ENCODE measurements at places on chromosomes 3 and 15.
A peak's percentile ranks its signal among the peaks of the same experiment; 100 is the strongest.

GRCh38 chr3:185927501-185928200 is 10.2 kb downstream of the TRA2B start:
- no peak for DNase-seq

DNA sequence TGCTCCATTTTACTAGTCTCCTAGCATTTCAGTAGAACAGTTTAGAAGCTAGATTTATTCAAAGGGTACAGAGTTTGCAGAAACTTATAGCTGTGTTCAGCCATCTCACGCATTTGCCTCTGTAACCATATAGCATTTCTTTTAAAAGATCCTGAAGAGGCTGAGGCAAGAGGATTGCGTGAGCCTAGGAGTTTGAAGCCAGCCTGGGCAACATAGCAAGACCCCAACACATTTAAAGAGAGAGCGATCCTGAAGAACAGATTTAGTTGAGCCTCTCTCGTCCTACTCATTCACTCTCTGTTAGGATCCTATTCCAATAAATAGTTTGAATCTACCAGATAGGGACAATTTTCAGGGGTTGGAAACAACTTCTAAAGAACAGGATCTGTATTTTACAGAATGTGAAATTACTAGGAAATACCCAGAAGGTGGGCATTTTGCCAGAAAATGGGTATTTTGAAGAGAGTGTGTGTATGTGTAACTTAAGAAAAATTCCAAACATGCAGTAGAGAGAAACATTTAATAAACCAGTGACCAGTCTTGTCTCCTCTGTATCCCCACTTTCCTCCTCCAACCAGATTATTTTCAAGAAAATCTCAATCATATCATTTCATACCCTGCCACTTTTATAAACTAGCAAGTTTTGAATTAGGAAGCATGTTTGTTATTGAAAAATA is 4.5 kb downstream of the EIF3J start:
- no peak for DNase-seq

- no peak for DNase-seq
Observed at GRCh38 chr15:93870583-93870982, 360.8 kb upstream of the MCTP2 start.

- no peak for DNase-seq
Observed at GRCh38 chr3:186219211-186219638, 110.3 kb upstream of the ETV5 start.

GRCh38 chr3:69353088-69353478 is 32.8 kb downstream of the FRMD4B start:
- DNase-seq: no peak

GRCh38 chr3:16413321-16413720 is 100.2 kb downstream of the RFTN1 start:
- no peak for DNase-seq

DNA sequence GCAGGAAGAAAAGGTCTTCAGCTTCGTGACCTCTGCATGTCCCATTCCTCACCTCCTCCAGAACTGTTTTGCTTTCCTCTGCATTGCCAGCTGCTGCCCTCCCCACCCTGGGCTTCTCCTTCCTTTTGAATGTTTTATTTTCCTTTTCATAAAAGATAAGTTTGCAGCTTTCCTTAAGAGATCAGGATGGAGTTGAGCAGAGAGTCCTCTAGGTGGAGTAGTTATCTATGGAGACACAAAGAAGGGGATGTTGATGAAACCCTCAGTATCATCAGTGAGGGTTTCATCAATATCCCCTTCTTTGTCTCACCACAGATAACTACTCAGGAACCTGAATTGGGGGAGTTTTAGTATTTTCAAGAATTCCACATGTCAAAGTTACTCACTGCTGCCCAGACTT is 19.0 kb upstream of the SLC25A36 start:
- DNase-seq: no peak

GRCh38 chr3:106720510-106720909 is 656.7 kb upstream of the CCDC54 start:
- no peak for DNase-seq

- no peak for DNase-seq
Observed at GRCh38 chr3:58073301-58074108, 65.3 kb downstream of the FLNB start.

- no peak for DNase-seq
Observed at GRCh38 chr15:100928632-100929280, 9.6 kb downstream of the LRRK1 start.

- no peak for DNase-seq
Observed at GRCh38 chr15:43749690-43750345, 3.6 kb downstream of the PDIA3 start.

DNA sequence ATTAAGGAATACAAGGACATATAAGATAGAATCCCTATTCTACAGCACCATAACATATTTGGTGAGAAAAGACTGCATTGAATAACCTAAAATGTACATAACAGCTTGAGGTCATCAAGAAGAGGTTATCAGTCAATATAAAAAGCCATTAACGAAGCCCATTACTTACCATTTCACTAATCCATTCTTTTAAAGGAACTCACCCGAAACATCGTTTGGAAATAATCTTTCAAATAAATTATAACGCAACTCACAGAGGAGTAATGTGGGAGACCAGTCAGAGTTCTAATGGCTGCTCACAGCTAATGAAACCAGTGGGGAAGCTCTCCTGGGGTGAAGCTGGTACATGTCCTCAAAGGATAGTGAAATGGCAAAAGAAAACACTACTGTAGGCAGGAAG is 188.4 kb downstream of the TBC1D5 start:
- DNase-seq: no peak

DNA sequence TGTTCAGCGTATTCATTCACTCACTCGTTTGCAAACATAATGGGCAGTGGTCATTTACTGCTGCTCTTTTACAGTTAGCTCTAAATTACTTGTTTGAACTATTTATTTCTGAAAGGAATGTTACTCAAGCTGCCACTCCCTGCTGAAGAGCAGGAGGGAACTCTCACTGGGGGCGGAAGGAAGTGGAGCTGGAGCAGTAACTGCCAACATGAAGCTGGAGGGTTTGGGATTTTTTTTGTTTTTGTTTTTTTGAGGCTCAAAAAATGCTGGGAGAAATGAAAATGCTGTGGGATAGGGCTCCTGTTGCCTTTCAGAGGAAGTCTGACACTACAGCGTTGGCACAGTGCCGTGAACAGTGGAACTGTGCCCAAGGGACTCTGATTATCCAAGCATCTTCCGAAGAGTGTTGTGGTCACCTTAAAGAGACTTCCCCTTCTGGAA is 44.1 kb downstream of the SENP2 start:
- DNase-seq: no peak

DNA sequence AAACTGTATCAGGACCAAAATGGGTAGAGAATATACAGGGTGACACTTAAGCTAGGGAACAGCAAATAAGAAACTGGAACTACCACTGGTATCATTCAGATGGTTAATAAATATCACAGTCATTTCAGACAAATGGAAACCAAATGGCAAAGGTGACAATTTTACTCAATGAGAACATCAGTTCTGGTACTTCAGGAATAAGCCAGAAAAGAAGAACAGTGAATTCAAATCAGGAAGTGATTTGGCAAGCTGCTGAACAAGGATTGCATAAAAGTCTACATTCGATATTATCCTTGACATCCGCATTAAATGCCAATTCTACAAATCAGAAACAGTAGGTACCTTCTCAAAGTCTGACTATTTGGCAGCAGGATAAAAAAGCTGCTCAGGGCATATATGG is 23.5 kb upstream of the STIMATE start:
- no peak for DNase-seq

DNA sequence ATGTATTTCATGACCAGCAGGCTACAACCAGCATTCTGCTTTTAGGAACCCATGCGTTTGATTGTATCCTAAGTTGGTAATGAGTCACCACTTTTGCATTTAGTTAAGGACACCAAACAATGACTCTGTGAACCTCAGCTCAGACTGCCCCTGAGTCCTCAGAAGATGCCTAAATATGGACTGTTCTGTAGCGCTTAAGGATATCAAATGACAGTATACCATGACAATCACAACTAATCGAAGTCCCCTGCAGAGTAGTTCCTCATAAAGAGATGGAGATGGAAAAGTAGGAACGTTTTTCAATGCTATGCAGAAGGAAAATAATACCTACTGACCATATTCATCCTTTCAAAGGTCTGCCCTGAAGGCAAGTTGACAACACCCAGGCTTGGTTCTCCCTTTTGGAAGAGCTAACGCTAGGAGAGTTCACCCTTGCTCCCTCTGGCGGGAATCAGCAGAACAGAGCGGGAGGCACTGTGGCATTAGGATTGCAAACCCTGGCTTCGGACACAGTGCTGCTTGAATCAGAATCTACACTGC is 508.6 kb downstream of the FHIT start:
- DNase-seq: no peak

GRCh38 chr15:42138411-42138810 is 18.0 kb downstream of the PLA2G4F start:
- DNase-seq: peak; percentile 37

Measured in activated CD8-positive, alpha-beta memory T cell treated with anti-CD3 and anti-CD28 coated beads, Interleukin-2, amount 50 U/mL, for 48 hours (primary cell).